ENCODE measurements at places on chromosomes 5 and 9.

DNA sequence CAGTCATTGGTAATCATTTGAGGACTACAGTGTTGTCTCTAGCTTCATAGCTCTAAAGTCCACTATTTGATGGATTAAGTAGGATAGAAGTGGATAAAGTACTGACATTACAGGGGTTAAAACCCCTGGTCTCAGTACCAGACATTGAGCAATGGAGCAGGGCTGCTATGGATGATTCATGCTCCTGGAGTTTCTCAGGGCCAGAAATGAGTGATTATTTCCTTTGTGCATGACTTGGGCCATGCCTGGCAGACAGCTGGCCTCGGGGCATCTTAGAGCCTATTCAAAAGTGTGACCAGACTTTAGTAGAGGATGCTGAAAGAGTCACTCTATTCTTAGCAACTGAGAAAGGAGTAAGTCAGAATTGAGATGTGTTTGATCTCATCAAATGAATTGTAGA, 350.7 kb upstream of the TLE4 start:
- DNase-seq: no peak

GRCh38 chr9:90121762-90122161, 517.0 kb downstream of the GADD45G start:
- no peak for DNase-seq

DNA sequence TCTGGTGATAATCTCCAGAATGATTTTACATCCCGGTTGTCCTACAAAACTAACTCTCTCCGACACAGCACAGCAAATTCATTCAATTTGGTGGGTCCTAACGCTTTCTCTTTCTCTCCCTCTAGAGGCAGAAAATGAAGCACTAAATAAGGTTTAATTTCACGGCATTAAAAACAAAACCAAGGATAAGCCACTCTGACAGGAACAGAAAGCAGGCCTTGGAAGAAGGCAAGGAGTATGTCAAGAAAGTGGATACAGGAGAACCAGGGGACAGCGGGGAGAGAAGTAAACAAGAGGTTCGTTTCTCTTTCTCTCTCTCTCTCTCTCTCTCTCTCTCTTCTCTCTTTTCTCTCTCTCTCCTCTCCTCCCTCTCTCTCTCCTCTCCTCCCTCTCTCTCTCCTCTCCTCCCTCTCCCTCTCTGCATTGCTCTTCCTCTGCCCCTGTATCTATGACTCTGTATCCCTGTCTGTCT, 49.8 kb downstream of the EBF1 start:
- DNase-seq: no peak

GRCh38 chr5:103033696-103034095, 86.2 kb downstream of the GIN1 start:
- no peak for DNase-seq

DNA sequence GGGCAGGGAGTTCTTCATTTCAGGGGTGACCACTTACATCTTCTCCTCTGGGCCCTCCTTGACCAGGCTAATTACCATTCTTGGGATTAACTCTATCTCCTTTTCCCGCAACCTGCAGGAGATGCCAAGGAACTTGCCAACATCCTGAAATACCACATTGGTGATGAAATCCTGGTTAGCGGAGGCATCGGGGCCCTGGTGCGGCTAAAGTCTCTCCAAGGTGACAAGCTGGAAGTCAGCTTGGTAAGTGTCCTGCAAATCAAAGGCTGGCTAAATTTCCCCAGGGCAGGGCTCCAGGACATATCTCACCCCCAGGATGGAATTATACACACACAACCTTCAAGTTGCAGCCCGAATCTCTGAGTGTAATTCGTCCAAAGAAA, 30.2 kb downstream of the TGFBI start:
- no peak for DNase-seq

DNA sequence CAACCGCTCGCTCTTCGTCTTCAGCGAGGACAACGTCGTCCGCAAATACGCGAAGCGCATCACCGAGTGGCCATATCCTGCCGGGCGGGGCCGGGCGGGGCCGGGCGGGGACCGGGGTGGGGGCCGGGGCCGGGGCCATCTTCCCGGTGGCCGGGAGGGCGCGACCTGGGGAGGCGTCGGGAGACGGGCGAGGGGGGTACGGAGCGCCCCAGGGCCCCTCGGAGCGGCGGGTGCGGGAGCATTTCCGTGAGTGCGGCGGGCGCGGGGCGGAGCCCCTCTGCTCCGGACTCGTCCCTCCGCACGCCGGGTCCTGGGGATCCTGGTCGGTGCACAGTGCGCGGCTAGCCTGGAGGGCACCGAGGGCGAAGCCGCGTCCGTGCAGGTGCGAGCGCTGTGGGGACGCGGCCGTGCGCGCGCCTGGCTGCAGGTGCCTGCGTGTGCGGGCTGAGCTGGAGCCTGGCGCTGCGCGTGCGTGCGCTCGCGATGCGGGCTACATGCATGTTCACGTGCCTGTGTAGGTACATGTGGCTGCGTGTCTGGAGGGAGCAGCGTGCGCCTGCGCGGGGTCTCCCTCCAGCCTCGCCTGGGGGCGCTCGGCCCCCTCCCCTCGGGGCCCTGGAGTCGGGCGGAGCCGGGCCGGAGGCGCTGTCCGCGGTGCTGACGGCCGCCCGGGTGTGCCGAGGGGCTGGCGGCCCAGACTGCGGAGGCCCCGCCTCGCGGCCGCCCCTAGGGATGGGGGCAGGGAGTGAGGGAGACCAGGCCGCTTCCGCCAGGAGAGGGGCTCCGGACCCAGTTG, 762 bp downstream of the CACNA1B start:
- DNase-seq: no peak

DNA sequence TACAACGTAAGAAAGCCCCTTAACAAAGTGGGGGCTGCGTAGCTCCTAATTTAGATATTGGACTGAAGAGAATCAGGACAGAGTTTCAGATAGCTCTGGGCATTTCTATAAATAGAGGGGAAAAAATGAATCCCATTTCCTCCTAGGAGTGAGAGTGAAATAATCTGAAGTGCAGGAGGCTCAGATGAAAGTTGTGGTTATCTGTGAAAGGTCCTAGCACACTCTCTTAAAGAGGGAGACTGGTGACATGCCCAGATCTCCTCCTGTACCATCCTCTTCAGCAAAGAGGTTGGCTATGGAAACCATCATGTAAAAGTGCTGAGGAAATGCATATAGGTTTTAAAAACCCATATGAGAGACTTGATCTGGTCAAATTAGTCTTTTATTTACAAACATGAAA, 143.4 kb downstream of the GABRB2 start:
- DNase-seq: no peak

- no peak for DNase-seq
Observed at GRCh38 chr5:136028090-136028489, 698 bp upstream of the TGFBI start.

DNA sequence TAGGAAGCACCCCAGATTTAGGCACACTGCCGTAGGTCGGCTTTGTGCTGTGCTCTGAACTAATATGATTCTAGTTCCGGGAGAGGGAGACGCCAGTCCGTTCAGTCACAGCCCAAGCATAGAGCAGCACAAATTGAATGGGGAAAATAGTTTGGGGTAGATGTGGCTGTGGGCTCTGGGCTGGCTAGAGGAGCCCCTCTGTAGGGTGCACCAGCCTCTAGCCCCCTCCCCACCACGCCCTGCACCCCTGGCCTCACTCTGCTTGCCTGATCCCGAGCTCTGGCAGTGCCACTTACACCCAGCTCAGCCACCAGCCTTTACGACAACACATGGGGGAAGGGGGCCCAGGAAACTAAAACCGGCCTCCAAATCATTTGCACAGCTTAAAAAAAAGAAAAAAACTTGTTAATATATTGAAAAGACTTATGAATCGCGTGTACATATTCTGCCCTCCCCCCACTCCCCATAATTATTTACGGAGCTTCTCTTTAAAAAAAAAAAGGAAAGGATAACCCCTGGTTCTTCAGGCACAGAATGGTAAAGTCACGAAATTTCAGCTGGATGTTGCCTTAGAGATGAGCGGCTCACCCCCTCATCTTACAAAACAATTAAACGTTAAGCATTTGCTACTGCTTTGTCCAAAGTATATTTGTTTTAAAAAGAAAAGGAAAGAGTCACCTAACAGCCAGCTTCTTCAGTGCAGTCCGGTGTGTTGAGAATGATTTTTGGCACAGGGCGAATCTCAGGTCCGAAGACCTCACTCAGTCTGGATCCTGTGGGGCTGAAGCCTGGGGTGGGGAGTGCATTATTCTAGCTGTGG, 3.5 kb downstream of the LMX1B start:
- DNase-seq: no peak

DNA sequence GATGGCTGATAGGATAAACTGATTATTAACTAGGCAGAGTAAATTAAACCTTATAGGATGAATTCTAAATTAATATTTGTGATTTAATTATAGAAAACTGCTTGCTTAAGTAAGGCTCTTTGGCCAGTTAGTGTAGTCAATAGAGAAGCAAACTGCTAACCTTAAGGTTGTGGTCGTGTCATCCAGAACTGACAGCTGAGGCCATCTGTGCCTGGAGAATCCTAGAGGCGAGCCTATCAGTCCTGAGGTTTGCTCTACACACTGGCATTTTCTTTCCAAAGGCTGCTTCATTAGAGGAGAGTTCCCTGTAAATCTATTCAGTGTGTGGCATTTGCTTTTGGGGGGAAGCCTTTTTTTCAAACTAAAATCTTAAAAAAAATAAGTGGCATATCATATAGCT, 169.2 kb downstream of the MEF2C start:
- no peak for DNase-seq

GRCh38 chr9:124800306-124801259, 23.6 kb downstream of the OLFML2A start:
- DNase-seq: no peak

- DNase-seq: no peak
Observed at GRCh38 chr9:83317244-83317643, 221.0 kb downstream of the FRMD3 start.

DNA sequence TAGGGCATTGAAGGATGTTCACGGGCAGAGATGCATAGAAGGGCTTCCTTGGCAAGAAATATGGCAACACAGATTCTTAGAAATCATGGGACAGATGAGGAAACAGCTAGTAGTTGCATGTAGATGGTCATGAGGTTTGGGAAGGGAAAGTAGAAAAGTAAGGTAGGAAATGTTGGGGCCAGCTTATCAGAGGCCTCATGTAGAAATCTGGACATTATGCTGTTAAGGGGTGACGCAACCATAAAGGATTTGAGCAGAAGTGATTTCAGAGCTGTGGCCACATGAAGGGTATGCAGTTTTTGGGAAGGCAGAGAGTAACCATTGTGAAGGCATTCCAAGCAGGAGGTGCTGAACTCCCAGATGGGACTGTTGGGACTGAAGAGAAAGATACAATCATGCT, 224.0 kb downstream of the ARHGAP26 start:
- no peak for DNase-seq

GRCh38 chr9:92774274-92774673, 9.6 kb upstream of the BICD2 start:
- no peak for DNase-seq

DNA sequence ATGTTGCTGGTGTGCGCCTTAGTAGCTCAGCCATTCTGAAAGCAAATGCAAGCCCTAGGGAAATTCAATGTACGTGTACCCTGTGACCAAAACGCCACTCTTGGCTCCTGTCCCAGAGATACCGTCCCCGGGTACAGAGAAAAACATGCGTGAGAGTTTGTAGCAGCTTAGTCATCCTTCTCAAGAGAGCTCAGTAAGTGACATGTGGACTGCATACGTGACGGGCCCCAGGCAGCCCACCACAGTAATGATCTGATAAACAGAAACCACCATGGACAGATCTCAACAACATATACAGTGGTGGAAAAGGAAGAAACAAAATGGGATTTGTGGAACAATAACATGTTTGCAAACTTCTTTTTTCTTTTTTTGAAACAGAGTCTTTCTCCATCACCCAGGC, 45.1 kb downstream of the S1PR3 start:
- no peak for DNase-seq
